ENCODE measurements at places on chromosomes 5 and 9.

- DNase-seq = peak; percentile 79
These were observed 6.8 kb upstream of the FCHSD1 start for GRCh38 chr5:141657937-141658545.

DNA sequence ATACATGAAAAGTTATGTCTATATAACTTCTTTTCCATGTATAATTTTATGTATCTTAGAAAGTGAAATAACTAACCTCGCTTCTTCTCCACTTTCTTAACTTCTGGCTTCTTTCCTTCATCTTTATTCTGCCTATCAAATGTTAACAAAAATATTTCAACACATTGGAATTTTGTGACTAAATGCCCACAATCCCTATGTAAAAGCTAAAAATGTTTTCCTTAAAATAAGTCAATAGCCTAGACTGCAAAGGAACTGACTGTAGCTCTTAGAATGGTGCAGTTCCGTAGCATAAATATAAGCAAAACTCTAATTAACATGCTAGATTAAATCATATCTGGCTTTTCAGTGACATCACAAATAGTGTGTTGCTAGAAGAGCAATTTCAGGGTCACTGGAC, 40.9 kb downstream of the PSIP1 start:
- no peak for DNase-seq

- DNase-seq = peak; percentile 78
These were observed 43.3 kb upstream of the NCS1 start for GRCh38 chr9:130128733-130129431.

- no peak for DNase-seq
These were observed 268.6 kb downstream of the TRPM3 start for GRCh38 chr9:70852711-70853240.

Measured in AG04450 (cell line).